ENCODE measurements at places on chromosomes 5 and 9.

DNA sequence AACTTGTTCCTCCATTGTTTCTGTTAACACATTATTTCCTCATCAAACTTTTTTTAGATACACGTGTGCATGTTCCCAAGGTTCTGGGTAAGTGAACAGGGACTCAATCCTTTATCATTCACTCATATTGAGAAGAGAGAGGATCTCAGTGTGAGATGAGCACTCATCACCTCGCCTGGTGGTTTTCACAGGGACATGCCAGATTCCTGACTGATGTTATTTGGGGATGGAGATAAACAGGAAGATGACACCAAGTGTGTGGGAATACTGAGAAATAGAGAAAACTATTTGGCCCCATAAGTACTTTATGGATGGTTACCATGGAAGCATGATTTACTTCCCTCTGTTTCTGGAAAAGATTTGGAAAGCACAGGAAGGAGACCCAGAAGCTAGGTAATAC, 533.3 kb upstream of the DMAC1 start:
- no peak for DNase-seq

- DNase-seq = no peak
These were observed 523.3 kb downstream of the LRRC70 start for GRCh38 chr5:63101870-63102269.

- no peak for DNase-seq
These were observed at the start of gene THBS4 for GRCh38 chr5:80034962-80035821. Gene THBS4, plus strand, starts transcription at chr5:80035348. Its CDS starts 190 bp downstream, at chr5:80035538.

DNA sequence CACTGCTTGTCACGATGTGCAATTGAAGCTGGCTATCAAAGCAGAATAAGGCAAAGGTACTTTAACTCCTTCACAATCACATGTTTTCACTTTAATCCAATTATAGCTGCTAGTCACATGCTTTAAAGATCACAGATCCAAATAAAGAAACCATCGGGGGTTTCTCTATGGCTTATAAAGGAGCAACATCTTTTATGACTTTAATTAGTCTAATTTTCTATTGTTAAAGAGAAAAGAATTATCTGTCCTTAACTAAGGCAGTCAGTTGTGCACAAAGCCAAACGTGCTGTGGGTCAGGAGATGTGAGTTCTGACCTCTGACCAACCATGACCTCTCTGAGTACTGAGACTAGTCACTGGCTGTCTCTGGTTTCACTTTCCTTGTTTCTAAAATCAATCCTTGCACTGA, 561.1 kb downstream of the RAB3C start:
- DNase-seq = no peak

- no peak for DNase-seq
These were observed 315.3 kb upstream of the RPS23 start for GRCh38 chr5:82593481-82593880.

DNA sequence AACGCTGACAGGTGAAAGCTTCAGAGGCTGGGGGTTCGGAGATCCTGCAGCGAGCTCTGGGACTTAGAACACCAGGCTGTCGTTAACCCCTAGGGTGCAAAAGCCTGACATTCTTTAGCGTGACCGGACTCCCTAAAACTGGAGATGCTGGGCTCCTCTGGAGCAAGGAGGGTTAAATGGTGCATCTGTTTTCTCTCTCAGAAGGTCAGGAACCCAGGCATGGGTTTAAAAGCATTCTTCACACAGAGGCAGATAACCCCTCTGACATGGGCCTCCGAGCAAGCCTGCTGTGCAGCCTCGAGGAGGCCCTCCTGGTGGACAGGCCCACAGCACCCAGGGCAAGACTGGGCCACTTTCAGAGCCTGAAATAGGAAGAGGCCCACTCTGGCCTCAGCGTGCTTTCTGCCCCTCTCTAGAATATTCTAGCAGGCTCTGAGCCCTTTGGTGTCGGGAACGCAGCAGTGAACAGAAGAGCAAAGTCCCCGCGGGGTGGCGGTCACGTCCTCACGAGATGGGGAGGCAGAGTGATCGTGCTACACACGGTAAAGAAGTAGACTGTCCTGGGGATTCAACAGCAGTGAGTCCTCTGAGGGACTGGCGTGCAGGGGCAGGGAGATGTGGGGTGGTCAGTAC, 124.8 kb downstream of the COL23A1 start:
- no peak for DNase-seq

GRCh38 chr9:121634329-121635261, 16.8 kb upstream of the DAB2IP start:
- no peak for DNase-seq

GRCh38 chr5:75632321-75632720, 21.1 kb downstream of the ANKDD1B start:
- DNase-seq = no peak

- DNase-seq = no peak
These were observed 174.9 kb downstream of the GABBR2 start for GRCh38 chr9:98533866-98534265.

DNA sequence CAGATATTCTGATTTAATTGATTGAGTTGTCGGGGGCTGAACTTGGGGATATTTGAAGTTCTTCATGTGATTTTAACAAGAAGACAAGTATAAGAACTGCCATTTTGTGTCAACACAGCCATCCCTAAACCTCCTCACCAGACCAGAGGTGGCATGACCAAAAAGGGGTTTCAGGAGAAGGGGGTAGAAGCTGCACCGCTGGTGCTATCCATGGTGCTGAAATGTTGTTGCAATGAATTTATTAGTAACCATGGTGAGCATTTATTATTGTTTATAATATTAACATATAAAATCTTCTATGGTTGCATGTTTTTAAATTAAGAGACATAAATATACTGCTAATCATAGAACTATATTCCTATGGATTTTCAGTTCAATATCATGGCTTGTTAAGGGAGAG, 72.3 kb downstream of the GNA14 start:
- DNase-seq = no peak

- no peak for DNase-seq
These were observed 174.8 kb upstream of the TNC start for GRCh38 chr9:115292584-115293279.

GRCh38 chr9:3942361-3942760, 357.5 kb downstream of the GLIS3 start:
- no peak for DNase-seq

GRCh38 chr5:111737716-111738115, 19.3 kb downstream of the NREP start:
- no peak for DNase-seq

DNA sequence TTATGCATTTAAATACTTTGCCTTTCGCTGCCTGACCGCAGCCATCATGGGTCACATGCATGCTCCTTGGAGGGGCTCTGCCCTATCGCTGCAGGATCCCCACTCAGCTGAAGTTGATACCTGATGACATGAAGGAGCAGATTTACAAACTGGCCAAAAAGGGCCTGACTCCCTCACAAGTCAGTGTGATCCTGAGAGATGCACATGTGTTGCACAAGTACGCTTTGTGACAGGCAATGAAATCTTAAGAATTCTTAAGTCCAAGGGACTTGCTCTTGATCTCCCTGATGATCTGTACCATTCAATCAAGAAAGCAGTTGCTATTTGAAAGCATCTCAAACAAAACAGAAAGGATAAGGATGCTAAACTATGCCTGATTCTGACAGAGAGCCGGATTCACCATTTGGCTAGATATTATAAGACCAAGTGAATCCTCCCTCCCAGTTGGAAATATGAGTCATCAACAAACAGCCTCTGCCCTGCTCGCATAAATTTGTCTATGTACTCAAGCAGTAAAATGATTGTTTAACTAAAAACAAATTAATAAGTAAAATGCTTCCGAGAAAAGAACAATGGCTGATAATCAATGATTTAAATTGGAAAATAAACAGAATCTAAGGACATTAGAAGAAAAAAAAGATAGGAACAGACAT, 41.6 kb upstream of the PPP2CA start:
- DNase-seq = no peak

- DNase-seq = no peak
These were observed 54.1 kb downstream of the PSMB7 start for GRCh38 chr9:124361128-124361527.

DNA sequence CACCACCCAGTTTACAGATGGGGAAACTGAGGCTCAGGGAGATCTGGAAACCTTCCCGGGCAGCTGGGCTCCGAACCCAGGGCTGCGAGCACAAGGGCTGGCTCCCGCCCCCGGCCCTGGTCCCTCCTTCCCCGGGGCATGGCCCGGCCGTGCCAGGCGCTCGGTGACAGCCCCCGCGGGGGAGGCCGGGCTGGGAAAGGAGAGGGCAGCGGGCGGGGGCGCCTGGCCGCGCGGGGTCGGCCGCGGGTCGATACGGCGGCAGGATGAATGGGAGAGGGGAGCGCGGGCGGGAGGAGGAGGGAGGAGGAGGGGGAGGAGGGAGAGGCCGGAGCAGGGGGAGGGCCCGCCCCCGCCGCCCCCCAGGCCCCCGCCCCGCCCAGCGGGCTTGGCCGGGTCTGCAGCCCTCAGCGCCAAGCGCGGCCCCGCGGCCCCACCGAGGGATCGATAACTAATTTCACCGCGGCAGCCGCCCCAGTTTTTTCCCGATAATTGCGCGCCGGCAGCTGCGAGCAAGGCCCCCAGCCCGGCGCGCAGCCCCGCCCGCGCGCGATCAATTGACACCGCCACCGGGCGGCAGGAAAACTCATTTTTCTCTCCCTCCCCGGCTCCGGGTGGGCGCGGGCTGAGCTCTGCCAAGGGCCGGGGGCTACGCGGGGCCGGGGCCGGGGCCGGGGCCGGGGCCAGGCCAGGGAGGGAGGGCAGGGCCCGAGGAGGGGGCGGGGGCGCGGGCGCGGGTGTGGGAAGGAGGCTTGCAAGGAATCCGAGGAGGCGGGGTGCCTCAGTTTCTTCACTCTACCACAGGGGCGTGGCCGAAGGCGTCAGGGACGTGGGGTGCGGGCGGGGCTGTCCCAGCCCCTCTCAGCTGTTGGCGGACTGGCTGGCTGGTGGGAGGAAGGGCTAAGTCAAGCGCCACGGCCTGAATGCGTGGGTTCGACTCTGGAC, 52.1 kb downstream of the C9orf50 start:
- DNase-seq = no peak

- DNase-seq = no peak
These were observed 423.8 kb downstream of the SPOCK1 start for GRCh38 chr5:137075163-137075970.

DNA sequence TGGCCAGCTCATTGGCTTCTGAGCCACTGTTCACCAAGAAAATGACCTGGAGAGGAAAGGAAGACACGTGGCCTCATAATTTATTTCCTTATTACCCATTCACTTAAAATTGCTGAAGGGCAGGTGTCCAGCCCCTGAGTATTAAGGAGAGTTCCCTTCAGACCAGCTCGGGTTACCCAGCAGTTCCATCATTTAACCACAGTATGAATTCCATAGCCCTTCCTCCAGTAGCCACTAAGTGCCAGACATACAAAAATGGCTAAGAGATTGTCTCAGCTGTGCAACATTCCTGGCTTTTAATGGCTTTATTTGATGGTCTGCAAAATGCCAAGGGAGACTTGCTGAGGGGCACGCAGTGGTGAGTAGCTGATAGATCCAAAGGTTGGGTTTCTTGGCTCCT, 12.5 kb downstream of the AGXT2 start:
- no peak for DNase-seq

GRCh38 chr5:172605466-172605865, 35.6 kb upstream of the NEURL1B start:
- no peak for DNase-seq

- DNase-seq = no peak
These were observed 132.1 kb upstream of the MTAP start for GRCh38 chr9:21670374-21670773.

DNA sequence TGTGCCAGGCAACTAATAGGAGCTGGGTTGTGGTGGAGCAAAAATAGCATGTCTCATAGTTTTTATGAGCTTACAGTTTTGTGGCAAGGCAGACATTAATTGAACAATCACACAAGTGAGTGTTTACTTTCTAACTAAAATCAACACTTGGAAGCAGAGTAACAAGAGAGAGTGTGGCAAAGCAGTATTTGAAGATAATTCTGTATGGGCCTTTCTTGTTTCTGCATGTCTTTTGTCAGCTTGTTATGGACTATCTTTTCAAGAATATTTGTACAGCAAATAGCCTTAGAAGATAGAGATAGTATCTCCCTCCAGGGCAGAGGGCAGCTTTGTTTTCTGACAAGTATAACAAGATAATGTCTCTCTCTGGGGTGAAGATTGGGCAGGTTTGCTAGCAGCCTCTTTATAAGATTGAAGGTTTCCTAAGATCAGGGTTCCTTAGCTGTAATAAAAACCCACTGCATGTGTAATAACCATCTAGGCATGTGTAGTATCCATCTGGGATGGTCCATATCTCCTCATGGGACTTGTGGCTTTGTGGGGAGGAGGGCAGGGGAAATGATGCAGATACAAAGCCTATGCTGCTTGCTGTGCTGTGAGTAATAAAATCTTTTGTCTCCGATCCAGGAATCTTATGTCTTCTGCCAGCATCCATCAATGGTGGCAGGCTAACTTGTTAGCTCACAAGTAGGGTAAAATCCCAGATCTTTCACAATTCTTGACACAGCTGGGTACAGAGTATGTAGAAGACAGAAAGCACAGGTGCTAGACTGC, 479.9 kb downstream of the KDM4C start:
- no peak for DNase-seq

GRCh38 chr5:36385495-36385894, 83.8 kb upstream of the RANBP3L start:
- no peak for DNase-seq

GRCh38 chr5:79225026-79225425, 10.9 kb upstream of the JMY start:
- DNase-seq = no peak

- no peak for DNase-seq
These were observed 157.5 kb downstream of the COMMD10 start for GRCh38 chr5:116242343-116242742.

DNA sequence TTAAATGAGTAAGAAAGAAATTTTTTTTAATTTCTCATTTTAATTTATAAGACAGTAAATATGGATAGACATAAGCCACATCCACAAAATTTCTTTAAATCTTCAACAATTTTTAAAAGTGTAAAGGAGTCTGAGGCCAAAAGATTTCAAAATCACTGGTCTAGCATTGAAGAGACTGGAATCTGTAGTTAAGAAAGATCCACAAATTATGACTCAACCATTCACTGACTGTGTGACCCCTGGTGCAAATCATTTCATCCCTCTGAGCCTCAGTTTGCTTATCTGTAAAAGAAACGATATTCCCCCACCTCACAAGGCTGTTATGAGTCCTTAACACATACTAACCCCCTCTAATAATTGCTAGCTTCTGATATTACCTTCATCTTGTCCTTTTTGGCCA, 98.5 kb downstream of the EBF1 start:
- DNase-seq = no peak

DNA sequence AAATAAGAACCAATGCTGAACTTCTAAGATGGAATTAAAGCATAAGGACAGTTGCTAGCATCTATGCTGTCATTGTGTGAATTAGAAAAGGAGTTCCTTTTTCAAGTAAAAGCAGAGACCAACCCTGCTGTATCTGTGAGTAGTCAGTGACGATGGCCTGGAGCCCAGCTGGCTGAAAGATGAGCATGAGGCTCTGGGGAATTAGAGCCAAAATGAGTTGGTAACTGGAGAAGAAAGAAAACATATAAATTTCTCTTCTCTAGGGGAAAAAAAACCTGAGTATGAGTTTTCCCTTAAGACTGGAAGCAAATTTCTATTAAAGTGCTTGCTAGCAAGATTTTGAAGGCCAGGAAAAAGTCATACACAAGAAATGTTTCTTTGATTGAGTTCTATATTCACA, 1.6 kb upstream of the SPZ1 start:
- DNase-seq = no peak

GRCh38 chr5:10456583-10457420, 15.1 kb downstream of the ROPN1L start:
- DNase-seq = no peak
